ENCODE measurements at places on chromosomes 2 and 18. TPM values are rescaled to one million over a fixed set of nuclear protein-coding genes. Genes with fewer than 3 reads are reported as not detected.

- H3K4me3 ChIP-seq = no peak overlapping the region
- DNase-seq = no peak
- H3K4me1 ChIP-seq = no peaks in the 10 kb centered on the region
- no peaks in the 10 kb centered on the region for H3K27me3 ChIP-seq
- H3K36me3 ChIP-seq = no peaks in the 10 kb centered on the region
Measured at GRCh38 chr2:184370954-184371353, 227.4 kb upstream of the ZNF804A start.

GRCh38 chr2:109085912-109086742, 42.9 kb upstream of the SH3RF3 start:
- no peaks in the 10 kb centered on the region for H3K4me1 ChIP-seq
- peaks cover 19% of the 10 kb centered on the region for H3K27me3 ChIP-seq
- no peak overlapping the region for H3K4me3 ChIP-seq
- no peaks in the 10 kb centered on the region for H3K36me3 ChIP-seq
- H3K27ac ChIP-seq = no peak overlapping the region

DNA sequence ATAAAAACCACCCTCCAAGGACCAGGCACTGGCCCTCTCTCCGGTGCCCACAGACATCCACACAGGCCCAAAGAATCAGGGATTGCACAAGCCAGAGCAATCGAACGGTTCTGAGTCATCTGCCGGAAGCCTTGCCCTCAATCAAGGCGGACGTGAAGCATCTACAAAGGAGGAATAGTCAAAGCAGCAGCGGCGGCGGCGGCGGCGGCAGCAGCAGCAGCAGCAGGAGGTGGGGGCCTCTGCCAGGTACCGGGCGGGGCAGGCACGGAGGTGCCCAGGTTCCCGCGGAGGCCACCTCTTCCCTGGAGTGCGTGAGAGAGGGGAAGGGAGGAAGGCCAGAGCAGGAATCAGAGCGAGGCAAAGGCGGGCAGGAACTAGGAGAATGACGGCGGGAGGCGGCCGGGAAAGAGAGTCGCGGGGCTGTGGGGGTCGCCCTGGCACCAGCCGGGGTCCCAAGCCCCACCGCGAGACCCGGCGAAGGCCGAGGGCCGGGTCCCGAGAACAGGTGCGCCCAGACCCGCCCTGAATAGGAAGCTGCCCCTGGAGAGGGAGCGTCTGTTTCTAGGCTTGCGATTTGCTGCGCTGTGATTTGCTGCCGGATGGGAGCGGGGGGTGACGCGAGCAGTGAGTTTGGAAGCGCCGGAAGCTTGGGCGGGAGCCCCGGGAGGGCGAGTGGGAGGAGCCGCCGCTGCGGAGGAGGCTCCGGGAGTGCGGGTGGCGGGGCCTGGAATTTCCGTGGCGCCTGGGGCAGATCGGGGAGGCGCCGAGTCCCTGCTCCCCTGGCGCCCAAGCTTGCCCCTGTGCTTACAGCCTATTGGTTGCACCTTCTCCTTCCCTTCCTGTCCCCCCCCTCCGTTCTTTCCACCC, at the start of gene SERPINB8:
SERPINB8 (plus strand) TSS at position 140 of the 867 bp plus-strand sequence. CDS start 8,228 bp downstream, outside the sequence.
- H3K4me1 ChIP-seq = peaks cover 19% of the 10 kb centered on the region
- peak within 1 kb of the TSS; percentile 95 for H3K27ac ChIP-seq
- no peaks in the 10 kb centered on the region for H3K27me3 ChIP-seq
- H3K4me3 ChIP-seq = peak within 1 kb of the TSS; percentile 90
- DNase-seq = peak; percentile 93
- H3K36me3 ChIP-seq = no peaks in the 10 kb centered on the region

GRCh38 chr2:84808279-84808678, 72.6 kb downstream of the TRABD2A start:
- no peak overlapping the region for H3K4me3 ChIP-seq
- DNase-seq = no peak
- H3K27ac ChIP-seq = no peak overlapping the region
- peaks cover 5% of the 10 kb centered on the region for H3K4me1 ChIP-seq
- H3K36me3 ChIP-seq = no peaks in the 10 kb centered on the region
- peaks cover 1% of the 10 kb centered on the region for H3K27me3 ChIP-seq

- no peaks in the 10 kb centered on the region for H3K4me1 ChIP-seq
- H3K27ac ChIP-seq = no peak overlapping the region
- no peaks in the 10 kb centered on the region for H3K36me3 ChIP-seq
- no peak for DNase-seq
Measured at GRCh38 chr2:74693668-74694067, 39.6 kb downstream of the SEMA4F start.

GRCh38 chr18:57276829-57277228, 75.5 kb upstream of the ST8SIA3 start:
- H3K27me3 ChIP-seq = peaks cover 38% of the 10 kb centered on the region
- no peaks in the 10 kb centered on the region for H3K36me3 ChIP-seq
- no peaks in the 10 kb centered on the region for H3K4me1 ChIP-seq
- H3K4me3 ChIP-seq = no peak overlapping the region

DNA sequence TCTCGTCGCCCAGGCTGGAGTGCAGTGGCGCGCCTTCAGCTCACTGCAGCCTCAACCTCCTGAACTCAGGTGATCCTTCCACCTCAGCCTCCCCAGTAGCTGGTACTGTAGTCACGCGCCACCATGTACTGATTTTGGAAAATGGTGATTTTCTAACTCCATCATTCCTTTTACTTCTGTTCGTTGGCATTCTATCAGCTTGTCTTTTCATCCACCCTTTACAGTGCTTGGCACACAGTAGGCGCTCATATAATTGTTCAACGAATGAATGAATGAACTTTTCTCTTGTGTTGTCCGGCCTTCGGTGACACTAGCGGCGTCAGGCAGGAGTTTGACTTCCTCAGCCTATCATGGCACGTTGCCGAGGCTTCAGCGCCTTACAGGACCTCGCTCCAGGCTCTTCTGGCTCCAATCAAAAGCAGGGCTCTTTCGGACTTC, 373 bp upstream of the MTHFD2 start:
- peaks cover 54% of the 10 kb centered on the region for H3K4me1 ChIP-seq
- no peaks in the 10 kb centered on the region for H3K27me3 ChIP-seq
- peak overlapping the region; percentile 95 for H3K27ac ChIP-seq
- no peak for DNase-seq
- H3K36me3 ChIP-seq = no peaks in the 10 kb centered on the region

GRCh38 chr2:147688242-147688641, 156.6 kb upstream of the ACVR2A start:
- H3K27ac ChIP-seq = no peak overlapping the region
- no peak overlapping the region for H3K4me3 ChIP-seq
- H3K27me3 ChIP-seq = no peaks in the 10 kb centered on the region
- no peak for DNase-seq

- no peak overlapping the region for H3K4me3 ChIP-seq
- H3K27ac ChIP-seq = peak overlapping the region; percentile 16
- peak; percentile 63 for DNase-seq
- no peaks in the 10 kb centered on the region for H3K27me3 ChIP-seq
Measured at GRCh38 chr2:86274918-86275275, 62.5 kb downstream of the REEP1 start.

DNA sequence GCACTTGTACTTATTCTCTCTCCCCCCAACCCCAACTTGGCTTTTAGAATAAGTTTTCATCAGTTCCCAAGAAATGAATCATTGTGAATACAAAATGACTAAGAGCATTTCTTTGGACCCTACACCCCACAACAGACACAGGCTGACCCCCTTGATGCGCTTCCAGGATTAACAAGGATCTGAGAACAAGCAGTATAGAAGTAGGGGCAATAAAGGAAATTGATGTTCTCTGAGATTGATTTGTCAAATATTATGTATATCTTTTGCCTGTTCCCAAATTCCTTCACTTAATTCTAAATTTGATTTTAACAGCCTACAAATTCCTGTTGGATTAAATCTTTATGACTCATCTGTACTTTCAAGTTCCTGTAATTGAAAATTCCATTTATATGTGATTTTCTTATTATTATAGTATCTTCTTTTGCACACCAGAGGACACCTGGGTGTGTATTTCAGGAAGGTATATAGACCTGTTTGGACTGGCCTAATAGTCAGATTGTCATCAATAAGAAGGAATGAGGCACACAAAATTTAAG, 10.2 kb upstream of the PTPN4 start:
- H3K4me1 ChIP-seq = peaks cover 7% of the 10 kb centered on the region
- no peak for DNase-seq
- no peaks in the 10 kb centered on the region for H3K27me3 ChIP-seq
- H3K4me3 ChIP-seq = no peak overlapping the region

DNA sequence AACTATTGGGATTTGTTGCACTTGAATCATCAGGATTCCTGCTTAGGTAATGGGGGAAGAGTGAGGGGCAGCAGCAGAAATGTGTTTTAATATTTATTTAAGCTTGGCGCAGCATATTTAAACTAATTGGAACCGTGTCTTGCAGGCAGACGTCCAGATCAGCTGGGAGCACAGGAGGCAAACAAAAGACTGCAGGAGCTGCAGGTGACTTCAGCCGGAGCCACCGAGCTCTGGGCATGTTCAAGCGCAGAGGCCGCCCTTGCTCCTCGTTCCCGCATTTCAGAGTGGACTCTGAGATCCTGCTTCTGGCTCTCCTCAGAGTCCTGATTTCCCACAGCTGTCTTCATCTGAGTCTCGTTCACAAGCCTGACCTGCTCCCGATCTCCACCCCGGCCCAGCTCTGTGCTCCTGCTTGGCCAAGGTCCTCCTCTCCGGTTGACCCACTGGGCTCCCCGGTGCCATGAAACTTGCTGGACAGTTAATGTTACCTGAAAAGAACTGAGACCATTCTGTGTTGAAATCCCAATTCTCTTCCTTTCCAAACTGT, 475.5 kb downstream of the SOX11 start:
- H3K4me1 ChIP-seq = no peaks in the 10 kb centered on the region
- no peaks in the 10 kb centered on the region for H3K27me3 ChIP-seq
- no peak overlapping the region for H3K4me3 ChIP-seq
- no peaks in the 10 kb centered on the region for H3K36me3 ChIP-seq

GRCh38 chr2:68302281-68302875, 17.4 kb downstream of the CNRIP1 start:
- H3K4me3 ChIP-seq = no peak overlapping the region
- no peaks in the 10 kb centered on the region for H3K4me1 ChIP-seq
- no peak for DNase-seq
- H3K36me3 ChIP-seq = peaks cover 16% of the 10 kb centered on the region

- H3K4me1 ChIP-seq = no peaks in the 10 kb centered on the region
- no peak for DNase-seq
- no peak overlapping the region for H3K4me3 ChIP-seq
- no peaks in the 10 kb centered on the region for H3K27me3 ChIP-seq
Measured at GRCh38 chr2:156147594-156148330, 184.8 kb downstream of the NR4A2 start.

DNA sequence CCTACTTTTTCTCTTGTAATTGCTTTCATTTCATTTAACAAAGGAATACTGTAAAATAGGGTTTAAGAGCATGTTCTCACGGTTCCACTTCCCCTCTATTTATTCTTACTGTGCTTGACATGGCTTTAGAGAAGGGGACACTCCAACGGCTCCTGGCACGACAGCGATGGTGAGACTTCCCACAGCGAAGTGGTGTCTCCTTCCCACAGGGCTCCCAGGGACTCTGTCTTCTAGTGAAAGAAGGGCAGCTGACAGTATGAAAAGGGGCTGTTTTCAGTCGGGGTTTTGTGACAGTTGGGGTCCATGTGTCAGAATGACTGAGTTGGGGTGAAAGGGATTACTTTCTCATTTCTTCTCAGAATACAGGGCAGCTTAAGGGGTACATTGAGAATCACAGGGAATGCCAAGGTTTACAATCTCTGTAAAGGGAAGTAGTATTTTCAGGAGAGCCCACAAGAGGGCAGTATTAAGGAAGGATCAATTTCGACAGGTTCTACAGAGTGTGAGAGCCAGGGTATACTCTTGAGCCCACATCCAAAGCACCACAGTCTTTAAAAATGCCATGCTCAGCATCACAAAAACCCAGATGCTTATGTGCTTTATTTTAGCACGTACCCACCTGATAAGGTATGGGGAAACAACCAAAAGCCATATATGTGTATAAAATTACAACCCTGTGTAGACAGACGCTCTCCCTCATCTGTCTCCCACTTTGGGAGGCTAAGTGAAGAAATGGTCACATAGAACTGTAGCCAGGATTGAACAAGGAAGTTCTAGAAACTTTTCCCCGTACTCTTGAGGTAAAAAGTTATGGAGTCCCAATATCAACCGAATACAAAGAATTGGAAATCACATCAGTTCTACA, 31.3 kb upstream of the RAPGEF4 start:
- H3K27ac ChIP-seq = no peak overlapping the region
- no peaks in the 10 kb centered on the region for H3K36me3 ChIP-seq
- H3K4me1 ChIP-seq = no peaks in the 10 kb centered on the region
- no peak overlapping the region for H3K4me3 ChIP-seq

- no peaks in the 10 kb centered on the region for H3K27me3 ChIP-seq
- no peak overlapping the region for H3K4me3 ChIP-seq
- no peak overlapping the region for H3K27ac ChIP-seq
- no peaks in the 10 kb centered on the region for H3K4me1 ChIP-seq
Measured at GRCh38 chr2:171747371-171747770, 60.1 kb downstream of the DYNC1I2 start.

DNA sequence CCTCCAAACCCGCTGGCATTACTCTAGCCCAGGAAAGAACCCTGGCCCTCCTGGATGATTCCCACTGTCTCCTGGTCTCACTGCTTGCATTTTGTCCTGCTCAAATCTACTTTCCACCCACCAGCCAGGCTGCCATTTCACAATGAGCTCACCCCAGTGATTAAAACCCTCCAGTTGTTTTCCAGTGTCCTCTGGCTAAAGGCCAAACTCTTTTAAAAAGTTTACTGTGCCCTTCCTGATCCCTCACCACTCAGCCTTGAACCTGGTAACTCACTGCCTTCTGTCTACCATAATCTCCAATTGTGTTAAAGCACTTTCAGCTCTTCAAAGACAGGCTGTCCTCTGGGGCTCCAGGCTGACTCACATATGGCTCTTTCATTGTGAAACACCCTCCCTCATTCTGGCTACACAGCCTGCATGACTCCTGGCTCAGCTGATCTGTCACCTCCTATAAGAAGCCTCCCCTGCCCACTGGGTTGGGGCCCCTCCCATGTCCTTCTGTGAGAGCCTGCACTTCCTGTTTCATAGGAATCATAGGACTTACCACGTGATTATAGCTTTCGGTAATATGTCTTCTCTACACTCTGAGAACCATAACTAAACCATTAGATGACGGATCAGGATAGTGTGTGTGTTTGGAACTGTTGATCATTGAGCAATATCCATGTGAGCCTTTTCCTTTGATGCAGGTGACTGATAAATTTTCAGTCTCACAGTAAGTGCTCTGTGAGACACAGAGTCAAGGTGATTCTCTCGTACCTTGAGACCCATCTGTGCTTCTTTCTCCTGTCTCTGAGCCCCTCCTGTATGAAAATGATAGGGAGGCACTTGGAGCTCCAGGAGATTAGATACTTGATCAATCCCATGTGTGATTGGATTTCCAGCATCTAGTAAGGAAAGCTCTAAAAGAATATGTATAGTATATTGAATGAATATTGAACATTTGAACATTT, 590.8 kb upstream of the ID2 start:
- no peaks in the 10 kb centered on the region for H3K27me3 ChIP-seq
- peak; percentile 33 for DNase-seq
- no peak overlapping the region for H3K4me3 ChIP-seq
- no peak overlapping the region for H3K27ac ChIP-seq
- no peaks in the 10 kb centered on the region for H3K4me1 ChIP-seq
- H3K36me3 ChIP-seq = no peaks in the 10 kb centered on the region

GRCh38 chr2:147045113-147045512, 799.7 kb upstream of the ACVR2A start:
- H3K4me1 ChIP-seq = no peaks in the 10 kb centered on the region
- H3K4me3 ChIP-seq = no peak overlapping the region

Gene NYAP2
- not detected for total RNA-seq

Gene GRHL1
- 0.69 TPM for total RNA-seq

Gene GAL3ST2
- not detected for total RNA-seq

Gene SLC23A3
- 0.58 TPM for total RNA-seq

Gene NAT8
- total RNA-seq = not detected

Gene COLEC12
- total RNA-seq = 7.3 TPM

Gene GKN1
- total RNA-seq = not detected
